ENCODE measurements at places on chromosomes 1 and 21. TPM values are rescaled to one million over a fixed set of nuclear protein-coding genes. Genes with fewer than 3 reads are reported as not detected.

- no peak overlapping the region for H3K27ac ChIP-seq
- no peak overlapping the region for H3K4me3 ChIP-seq
- H3K36me3 ChIP-seq, result no peaks in the 10 kb centered on the region
- H3K27me3 ChIP-seq, result no peaks in the 10 kb centered on the region
Observed at GRCh38 chr1:219772265-219773036, 155.9 kb downstream of the SLC30A10 start.

- DNase-seq, result peak; percentile 22
- H3K27ac ChIP-seq, result no peak overlapping the region
- no peaks in the 10 kb centered on the region for H3K36me3 ChIP-seq
- no peaks in the 10 kb centered on the region for H3K27me3 ChIP-seq
- H3K4me3 ChIP-seq, result no peak overlapping the region
Observed at GRCh38 chr1:171083222-171083621, 7.5 kb upstream of the FMO3 start.

DNA sequence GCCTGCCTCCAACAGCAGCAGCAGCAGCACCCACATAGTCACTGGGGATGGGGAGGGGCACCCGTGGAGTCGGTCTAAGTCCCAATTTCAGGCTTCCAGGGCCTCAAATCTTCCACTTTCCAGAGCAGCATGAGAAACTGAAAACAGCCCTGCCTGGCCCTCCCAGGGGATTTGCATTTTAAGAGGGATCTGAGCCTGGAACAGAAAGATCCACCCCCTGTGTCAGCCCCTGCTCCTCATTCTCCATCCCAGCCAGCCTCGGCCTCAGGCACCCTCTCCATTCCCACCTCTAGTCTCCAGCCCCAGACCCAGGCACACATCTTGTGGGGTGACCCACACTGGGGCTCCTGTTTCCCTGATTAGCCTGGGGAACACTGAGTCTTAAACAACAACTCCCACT lies 51.8 kb downstream of the FBXO2 start:
- peaks cover 2% of the 10 kb centered on the region for H3K4me1 ChIP-seq
- no peaks in the 10 kb centered on the region for H3K27me3 ChIP-seq
- no peak overlapping the region for H3K4me3 ChIP-seq
- no peaks in the 10 kb centered on the region for H3K36me3 ChIP-seq
- DNase-seq, result no peak

GRCh38 chr21:44681152-44681551 lies 811 bp downstream of the KRTAP12-1 start:
- H3K36me3 ChIP-seq, result no peaks in the 10 kb centered on the region
- DNase-seq, result no peak
- no peak overlapping the region for H3K27ac ChIP-seq
- H3K27me3 ChIP-seq, result no peaks in the 10 kb centered on the region

GRCh38 chr1:236275586-236275985 lies 6.2 kb downstream of the ERO1B start:
- peaks cover under 1% of the 10 kb centered on the region for H3K4me1 ChIP-seq
- no peak overlapping the region for H3K4me3 ChIP-seq
- no peaks in the 10 kb centered on the region for H3K36me3 ChIP-seq
- no peak for DNase-seq
- H3K27ac ChIP-seq, result no peak overlapping the region

GRCh38 chr21:24096651-24097050 lies 1510.6 kb downstream of the MRPL39 start:
- H3K27me3 ChIP-seq, result no peaks in the 10 kb centered on the region
- H3K4me1 ChIP-seq, result no peaks in the 10 kb centered on the region
- H3K4me3 ChIP-seq, result no peak overlapping the region
- no peak overlapping the region for H3K27ac ChIP-seq
- no peaks in the 10 kb centered on the region for H3K36me3 ChIP-seq
- no peak for DNase-seq

Gene MCOLN2
- total RNA-seq, result 0.77 TPM

Measured in spinal cord (tissue), 10 donors.